HS-5 (cell line): ENCODE measurements at places on chromosomes 12 and 14.

DNA sequence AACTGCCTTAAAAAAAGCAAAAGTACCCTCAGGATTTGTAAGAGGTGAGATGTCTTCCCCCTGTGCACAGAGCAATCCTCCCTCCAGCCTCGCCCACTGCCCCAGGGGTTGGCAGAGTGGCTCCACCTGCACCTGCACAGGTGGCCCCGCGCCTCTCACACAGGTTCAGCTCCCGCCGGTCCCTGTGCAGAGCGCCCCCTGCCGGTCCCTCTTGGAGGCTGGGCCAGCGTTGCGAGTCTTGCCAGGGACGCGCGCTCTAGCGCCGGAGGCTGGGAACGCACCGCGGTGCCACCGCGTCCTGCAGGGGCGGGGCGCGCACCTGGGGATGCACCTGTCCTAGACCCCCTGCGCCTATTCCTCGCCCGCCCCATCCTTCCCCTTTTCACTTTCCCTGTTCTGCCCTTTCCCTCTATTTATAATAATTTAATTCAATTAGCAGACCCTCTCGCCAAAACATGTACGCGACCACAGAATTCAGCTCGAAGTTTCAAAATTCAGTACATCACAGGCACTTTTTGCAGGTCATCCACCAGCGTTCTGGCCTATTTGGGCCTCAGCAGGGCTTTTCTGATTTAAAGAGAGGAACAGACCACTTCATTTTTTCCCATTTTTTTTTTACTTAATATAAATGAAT is 618.6 kb downstream of the AACS start:
- no peak for DNase-seq

GRCh38 chr14:21264025-21264801 is 5.0 kb downstream of the HNRNPC start:
- peak; percentile 63 for DNase-seq

GRCh38 chr12:42575717-42576116 is 13.8 kb downstream of the PRICKLE1 start:
- DNase-seq, result no peak

DNA sequence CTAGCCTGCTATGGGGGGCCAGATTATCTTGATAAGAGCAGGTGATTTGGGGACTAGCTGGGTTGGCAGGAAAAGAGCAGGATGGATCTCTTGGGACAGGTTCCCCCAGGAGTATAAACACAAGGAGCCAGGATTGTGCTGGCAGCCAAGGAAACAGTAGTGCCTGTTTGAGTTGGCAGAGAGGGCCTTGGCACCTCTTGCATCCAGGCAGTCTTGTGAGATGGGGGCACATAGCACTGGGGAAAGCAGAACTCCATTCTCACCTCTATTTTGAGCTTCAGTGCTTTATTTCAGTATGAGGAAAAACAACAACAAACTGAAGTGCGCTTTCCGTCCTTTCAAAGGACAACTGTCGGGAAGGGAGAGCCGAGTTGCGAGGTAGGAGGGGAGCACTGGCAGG is 9.4 kb upstream of the UNC119B start:
- no peak for DNase-seq

- no peak for DNase-seq
Measured at GRCh38 chr12:23744696-23745095, 204.8 kb downstream of the SOX5 start.

DNA sequence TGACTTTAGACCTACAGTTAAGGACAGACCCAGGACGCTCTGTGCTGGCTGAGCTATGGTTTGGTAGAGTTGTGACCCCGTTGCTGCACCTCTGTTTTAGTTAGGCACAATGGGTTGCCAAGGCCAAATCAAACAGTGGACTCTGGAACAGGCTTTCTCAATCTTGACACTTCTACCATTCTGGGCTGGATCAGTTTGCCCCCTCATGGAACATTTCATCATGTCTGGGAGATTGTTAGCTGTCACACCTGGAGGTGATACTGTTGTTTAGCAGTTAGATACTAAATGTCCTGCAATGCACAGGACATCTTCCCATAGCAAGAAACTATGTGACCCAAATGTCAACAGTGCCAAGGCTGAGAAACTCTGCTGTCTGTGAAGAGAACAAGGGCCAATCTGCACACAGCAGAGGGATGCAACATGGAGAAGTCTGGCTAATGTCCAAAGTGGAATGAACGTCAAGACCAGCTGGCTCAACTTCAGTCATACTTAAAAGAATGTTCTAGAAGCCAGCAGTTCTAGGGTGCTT is 65.6 kb upstream of the DICER1 start:
- no peak for DNase-seq

DNA sequence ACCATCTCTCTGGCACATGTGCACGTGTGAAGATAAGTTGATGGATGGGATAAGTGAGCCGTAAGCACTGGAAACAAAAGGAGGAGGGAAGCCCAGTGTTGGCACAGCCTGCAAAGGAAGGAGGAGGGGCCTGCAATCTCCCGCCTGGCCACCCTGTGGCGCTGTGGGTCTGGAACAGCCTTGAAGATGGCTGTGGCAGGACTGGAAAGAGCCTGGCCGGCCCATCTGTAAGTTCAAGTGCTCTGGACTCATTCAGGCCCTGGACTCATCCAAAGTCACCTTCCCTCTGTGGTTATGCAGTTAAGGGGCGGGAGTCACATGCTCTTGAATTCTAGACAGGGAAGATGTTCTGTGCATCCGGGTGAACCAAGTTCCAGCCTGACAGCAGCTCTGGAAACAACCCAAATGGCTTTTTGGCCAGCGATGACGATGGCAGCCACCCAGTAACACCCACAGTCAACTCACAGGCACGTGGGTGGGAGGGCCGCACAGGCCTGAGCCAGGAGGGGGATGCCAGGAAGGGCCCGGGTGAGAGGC is 50.4 kb downstream of the CHGA start:
- DNase-seq, result no peak

GRCh38 chr14:104927901-104928300 is 3.2 kb downstream of the PLD4 start:
- DNase-seq, result no peak

DNA sequence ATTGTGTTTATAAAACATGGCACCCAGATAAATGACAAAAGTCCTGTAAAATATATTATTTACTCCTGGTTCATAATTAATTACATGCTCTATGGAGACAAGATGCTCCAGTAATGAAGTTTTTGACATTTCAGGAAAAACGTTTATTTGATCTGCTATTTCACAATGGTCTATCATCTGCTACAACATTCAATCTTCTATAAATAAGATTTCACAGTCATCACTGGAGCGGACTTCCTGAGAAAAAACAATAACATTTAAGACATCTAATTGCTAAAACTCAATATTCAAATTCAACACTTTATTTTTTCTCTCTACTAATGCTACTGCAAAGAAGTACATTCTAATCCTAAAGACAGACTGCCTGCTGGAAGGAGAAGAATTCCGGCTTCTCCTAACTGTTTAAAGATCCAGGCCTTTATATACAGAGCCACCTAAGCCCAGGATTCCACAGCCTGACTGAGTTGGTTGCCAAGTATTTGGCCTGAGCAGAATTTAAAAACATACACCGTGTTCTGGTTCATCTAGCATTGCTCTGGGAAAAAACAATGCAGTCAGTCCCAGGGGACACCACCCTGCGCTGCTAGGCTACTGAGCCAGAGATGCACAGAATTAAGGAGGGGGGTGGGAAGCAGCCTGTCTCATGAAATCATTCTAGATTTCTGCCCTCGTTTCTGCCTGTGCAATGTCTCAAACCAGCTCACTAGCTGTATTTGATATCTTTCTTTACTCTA is 58.0 kb downstream of the TMTC1 start:
- no peak for DNase-seq

- DNase-seq, result no peak
Measured at GRCh38 chr12:26273811-26274210, 78.4 kb downstream of the SSPN start.
